ENCODE measurements at places on chromosomes 16 and 17.

DNA sequence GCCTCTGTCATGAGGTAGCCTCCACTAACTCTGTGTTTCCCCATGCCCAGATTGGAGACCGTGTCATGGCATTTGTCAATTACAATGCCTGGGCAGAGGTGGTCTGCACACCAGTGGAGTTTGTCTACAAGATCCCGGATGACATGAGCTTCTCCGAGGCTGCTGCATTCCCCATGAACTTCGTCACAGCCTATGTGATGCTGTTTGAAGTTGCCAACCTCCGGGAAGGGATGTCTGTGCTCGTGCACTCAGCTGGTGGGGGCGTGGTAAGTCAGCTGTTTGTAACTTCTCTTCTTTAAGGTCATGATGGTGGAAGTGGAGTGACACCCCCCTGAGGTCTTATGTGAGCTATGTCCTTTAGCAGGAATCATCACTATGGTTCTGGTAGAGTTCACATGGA, 36.8 kb downstream of the VAT1L start:
- DNase-seq, result no peak

- no peak for DNase-seq
These were observed 46.2 kb downstream of the GNAO1 start for GRCh38 chr16:56237451-56237930.

- no peak for DNase-seq
These were observed 5.9 kb downstream of the TEX2 start for GRCh38 chr17:64256913-64257807.

DNA sequence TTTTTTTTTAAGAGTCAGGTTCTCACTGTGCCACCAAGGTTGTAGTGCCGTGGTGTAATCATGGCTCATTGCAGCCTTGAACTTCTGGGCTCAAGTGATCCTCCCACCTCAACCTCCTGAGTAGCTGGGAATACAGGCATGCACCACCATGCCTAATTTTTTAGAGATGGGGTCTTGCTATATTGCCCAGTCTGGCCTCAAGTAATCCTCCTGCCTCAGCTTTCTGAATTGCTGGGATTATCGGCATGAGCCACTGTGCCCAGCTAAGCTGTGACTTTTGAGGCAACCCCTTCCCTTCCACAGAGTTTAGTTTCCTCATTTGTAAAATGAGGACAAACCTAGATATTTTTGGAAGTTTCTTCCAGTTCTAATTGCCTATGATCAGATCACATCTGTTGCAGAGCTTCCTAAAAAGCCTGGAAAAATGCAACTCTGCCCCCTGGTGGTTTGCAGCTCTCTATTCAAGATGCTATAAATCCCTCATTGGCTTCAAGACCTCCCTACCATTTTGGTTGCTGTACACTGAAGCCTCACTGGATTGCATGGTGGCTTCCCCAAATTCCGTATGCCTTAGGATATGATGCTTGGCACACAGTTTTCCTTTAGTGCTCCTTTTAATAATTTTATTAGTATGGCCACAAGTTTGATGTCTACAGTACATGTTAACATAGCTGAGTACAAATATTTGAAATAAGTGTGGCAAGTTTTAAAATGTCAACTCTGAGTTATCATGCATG, 19.3 kb downstream of the GDE1 start:
- DNase-seq, result peak; percentile 60

DNA sequence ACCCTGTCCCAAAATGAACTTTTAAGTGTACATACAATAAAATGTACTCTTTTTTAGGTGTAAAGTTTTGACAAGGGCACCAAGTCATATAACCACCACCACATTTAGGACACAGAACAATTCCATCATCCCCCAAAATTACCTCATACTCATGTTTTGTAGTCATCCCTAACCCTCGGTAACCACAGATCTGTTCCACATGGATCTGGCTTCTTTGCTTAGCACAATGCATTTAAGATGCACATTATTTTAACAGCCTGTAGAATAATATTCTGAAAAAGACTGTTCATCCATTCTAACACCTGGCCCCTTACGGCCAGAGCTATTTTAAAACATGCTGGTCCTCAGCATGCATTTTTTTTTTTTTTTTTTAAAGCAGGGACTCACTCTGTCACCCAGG, 25.2 kb upstream of the CFAP20 start:
- DNase-seq, result no peak

- DNase-seq, result no peak
These were observed 23.7 kb upstream of the WWOX start for GRCh38 chr16:78075800-78076199.

DNA sequence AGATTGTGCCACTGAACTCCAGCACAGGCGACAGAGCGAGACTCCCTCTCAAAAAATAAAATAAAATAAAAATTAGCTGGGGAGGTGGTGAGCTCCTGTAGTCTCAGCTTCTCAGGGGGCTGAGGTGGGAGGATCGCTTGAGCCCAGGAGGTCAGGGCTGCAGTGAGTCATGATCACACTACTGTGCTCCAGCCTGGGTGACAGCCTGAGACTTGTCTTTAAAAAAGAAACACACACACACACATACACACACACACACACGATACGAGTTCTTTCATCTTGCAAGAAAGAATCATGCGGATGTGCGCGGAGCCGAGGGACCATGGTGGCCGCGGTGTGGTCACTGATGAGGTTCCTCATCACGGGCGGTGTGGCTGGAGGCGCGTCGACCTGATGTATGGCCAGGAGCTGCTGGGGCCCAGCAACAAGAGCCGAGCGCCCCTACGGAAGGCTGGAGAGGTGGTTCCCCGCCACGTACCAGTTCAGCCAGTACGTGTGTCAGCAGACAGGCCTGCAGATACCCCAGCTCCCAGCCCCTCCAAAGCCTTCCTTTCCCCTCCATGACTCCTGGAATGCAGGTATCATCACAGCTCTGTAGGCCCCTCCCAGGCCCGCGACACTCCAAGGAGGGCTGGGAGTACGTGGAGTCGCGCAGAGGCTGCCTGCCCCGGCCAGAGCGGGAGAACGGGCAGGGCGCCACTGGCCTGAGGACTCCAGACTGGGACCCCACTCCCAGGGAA, 20.7 kb downstream of the NXN start:
- no peak for DNase-seq

GRCh38 chr16:73771196-73772064, 525.2 kb upstream of the PSMD7 start:
- no peak for DNase-seq

- DNase-seq, result no peak
These were observed 6.5 kb downstream of the CPNE7 start for GRCh38 chr16:89581861-89582563.

- DNase-seq, result no peak
These were observed 34.9 kb downstream of the WSCD1 start for GRCh38 chr17:6104956-6105648.

- peak; percentile 62 for DNase-seq
These were observed at the start of gene UNC119 for GRCh38 chr17:28552176-28552999. Gene UNC119, minus strand, starts transcription at chr17:28552624. Its CDS starts 67 bp downstream, at chr17:28552557.

- DNase-seq, result no peak
These were observed 4.8 kb upstream of the CALB2 start for GRCh38 chr16:71353736-71354135.

- no peak for DNase-seq
These were observed 45.6 kb downstream of the MAF start for GRCh38 chr16:79554912-79555311.

- DNase-seq, result no peak
These were observed 4.2 kb downstream of the ADCY9 start for GRCh38 chr16:4111748-4112696.

DNA sequence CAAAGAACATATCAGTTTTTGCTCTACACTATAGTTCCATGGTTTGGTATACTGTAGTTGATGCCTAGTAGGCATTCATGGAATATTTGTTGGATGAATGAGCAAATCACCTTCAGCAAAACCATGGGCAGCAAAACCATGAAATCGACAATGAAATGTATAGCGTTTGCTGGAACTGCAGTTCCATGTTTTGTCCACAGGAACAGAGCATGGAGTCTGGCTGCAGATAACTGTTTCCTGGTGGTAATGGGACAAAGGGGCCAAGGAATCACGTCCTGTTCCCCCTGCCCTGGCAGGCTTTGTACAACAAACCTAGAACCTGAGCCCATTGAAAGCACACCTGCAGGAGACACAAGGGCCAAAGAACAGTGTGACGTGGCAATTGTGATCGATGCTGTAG, 101.1 kb downstream of the USP31 start:
- DNase-seq, result no peak

GRCh38 chr17:15910791-15911190, 34.1 kb upstream of the ADORA2B start:
- DNase-seq, result no peak

GRCh38 chr16:2820836-2821486, 3.9 kb downstream of the PRSS21 start:
- DNase-seq, result no peak

GRCh38 chr17:39194089-39194984, 3.1 kb downstream of the CACNB1 start:
- no peak for DNase-seq

DNA sequence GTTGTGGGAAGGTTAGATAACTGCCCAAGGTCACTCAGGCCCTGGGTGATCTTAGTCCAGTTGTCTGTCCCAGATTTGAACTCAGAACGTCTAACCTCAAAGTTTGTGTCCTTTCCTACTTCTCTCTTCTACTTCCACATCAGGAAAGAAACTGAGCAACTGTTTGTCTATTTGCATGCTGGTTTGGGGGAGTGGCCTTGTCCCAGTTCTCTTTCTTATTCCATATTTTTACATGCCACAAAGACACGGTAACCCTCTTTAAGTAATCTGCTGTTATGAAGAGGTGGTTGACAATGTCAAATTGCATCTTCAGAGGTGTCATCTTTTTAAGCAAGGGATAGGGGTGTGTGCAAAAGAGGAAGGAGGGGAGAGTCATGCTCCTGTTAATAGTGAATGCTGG, 432.5 kb downstream of the HS3ST3B1 start:
- DNase-seq, result no peak

All from CD14-positive monocyte (primary cell).